Naive thymus-derived CD8-positive, alpha-beta T cell (primary cell): ENCODE measurements at places on chromosomes 12 and 14. TPM values are rescaled to one million over a fixed set of nuclear protein-coding genes. Genes with fewer than 3 reads are reported as not detected.

- DNase-seq, result no peak
Measured at GRCh38 chr12:116631619-116632018, 72.4 kb downstream of the MAP1LC3B2 start.

DNA sequence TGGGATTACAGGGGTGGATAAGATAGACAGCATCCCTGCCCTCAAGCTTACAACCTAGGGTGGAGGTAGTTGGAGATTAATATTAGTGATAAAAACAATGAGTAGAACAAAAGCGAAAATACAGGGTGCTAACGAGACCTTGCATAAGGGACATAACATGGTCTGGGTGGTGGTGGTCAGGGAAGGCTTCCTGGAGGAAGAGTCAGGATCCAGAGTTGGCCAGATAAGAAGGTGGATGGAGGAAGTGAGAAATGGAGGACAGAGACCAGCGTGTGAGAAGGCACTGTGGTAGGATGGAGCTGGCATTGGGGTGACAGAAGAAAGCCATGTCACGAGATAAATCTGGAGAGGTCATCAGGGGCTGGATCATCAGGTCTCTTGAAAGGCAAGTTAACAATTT is 19.2 kb downstream of the NOS1 start:
- no peak for DNase-seq

Gene ABCD2
- total RNA-seq, result 22.9 TPM

DNA sequence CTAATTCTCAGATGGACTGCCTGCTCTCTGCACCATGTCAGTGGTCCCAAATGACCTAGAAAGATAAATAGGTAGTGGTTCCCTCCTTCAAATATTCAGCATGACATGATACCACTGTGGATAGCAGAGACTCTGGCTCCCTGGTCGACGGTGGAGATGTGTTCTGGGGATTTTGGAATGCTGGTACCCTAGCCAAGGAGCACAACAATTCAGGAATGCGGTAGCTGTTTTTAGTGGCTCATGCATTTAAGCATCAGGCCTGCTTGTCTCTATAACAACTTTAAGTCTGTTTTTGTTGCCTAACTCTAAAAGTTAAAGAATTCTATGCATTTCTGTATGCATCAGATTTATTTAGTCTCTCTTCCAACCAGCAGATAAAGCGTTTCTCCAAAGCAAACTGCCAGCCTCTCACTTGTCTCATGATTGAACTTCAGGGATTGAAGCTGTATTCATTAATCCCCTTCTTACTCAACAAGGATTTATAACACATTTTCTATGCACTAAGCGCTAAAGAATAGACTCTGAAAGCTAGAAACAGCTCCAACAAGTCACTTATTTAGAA is 164.9 kb upstream of the BMP4 start:
- DNase-seq, result no peak

- no peak for DNase-seq
Measured at GRCh38 chr12:102642199-102642598, 161.8 kb upstream of the IGF1 start.

DNA sequence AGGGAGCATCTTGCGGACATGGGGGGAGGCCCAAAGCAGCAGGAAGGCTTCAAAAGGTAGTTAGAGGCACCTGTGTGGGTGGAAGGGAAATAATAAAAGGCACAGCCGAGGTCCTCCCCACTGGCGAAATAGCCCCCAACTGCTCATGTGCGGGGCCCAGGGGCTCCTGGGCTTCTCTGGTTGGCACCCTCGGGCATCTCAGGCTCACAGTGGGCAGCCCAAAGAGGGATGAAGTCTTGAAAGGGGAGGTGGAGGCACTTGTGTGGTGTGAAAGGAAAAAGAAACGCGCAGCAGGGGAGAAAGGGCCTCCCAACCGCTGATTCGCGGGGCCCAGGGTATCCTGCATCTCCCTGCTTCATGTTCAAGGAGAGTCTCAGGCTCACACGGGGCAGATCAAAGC is 579.4 kb downstream of the ALG10 start:
- no peak for DNase-seq

- no peak for DNase-seq
Measured at GRCh38 chr12:110726028-110726427, 16.7 kb downstream of the PPP1CC start.

DNA sequence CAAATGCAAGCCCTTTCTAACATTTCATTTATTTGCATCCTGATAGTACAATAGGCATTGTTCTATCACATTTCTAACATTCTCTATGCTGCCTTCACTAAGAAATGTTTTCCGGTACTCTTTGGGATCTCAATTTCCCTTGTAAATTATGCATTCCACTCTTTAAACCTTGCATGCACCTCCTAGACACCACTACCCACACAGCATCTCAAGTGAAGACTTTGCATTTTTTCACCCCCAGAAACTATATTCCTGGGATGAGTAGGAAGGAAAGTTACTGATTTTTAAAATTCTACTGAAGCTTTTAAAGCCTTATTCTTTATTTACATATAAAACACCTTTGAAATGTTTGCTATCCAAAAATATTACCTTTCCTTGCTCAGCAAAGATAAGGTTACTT is 27.1 kb downstream of the GYS2 start:
- no peak for DNase-seq

DNA sequence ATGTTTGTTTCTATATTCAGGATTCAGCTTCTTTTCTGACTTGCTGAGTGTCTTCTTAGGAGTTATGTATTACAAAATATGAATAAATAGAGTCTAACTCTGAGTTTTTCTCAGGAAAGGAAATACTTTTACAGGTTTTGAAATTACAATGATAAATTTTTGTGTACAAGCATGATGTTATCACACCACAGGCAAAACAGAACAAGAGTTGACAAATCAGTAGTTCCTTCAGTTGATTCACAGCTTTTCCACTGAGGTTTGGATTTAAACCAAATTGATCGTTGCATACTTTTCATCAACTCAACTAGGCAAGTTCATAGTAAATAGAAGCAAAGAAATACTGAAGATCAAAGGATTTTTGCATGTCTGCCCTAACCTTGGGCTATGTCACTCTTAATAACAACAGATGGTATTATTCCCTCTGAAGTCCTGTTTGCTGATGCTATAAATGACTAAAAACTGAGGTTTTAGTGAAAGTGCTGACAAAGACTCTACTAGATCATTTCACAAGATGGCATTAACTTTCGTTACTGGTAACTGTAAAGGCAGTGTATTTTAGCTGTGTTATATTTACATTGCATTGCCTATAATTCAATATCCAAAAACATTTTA is 520.2 kb downstream of the FLRT2 start:
- no peak for DNase-seq

- DNase-seq, result no peak
Measured at GRCh38 chr12:72296389-72296788, 24.2 kb downstream of the TRHDE start.

Gene KRT81
- total RNA-seq, result not detected

Gene CCDC60
- total RNA-seq, result not detected

Gene CPSF2
- 69.4 TPM for total RNA-seq

DNA sequence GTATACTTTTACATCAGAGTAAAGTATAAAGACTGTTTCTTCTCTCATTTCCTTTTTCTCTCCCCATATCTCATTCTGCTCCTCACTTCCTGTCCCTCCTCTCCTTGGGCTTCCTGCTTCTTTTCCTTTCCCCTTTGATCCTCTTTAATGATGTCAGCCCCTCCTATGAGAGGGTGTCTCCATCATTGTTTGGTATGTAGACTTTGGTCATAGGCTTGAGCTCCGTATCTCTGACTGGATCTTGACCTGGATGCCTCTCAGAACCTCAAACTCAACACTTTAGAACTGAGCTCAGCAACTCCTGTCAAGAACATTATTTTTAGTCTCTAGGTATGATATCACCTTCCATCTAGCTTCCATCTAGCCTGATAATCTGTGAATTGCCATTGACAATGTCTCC is 50.3 kb downstream of the AKAP6 start:
- no peak for DNase-seq

DNA sequence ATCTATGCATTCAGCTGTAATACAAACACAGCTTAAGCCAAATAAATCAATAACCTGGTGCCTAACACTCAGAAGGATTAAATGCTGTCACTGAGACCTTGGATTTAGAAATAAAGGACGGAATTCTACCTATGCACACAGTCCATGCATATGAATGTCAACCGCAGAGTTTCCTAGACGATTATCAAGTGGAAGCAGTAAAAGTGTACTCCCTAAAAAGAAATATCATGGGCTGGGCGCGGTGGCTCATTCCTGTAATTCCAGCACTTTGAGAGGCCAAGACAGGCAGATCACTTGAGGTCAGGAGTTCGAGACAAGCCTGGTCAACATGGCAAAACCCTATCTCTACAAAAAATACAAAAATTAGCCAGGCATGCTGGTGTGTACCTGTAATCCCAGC is 188.2 kb upstream of the DYRK2 start:
- no peak for DNase-seq

GRCh38 chr12:111367661-111368221 is 1.2 kb downstream of the PHETA1 start:
- DNase-seq, result no peak

DNA sequence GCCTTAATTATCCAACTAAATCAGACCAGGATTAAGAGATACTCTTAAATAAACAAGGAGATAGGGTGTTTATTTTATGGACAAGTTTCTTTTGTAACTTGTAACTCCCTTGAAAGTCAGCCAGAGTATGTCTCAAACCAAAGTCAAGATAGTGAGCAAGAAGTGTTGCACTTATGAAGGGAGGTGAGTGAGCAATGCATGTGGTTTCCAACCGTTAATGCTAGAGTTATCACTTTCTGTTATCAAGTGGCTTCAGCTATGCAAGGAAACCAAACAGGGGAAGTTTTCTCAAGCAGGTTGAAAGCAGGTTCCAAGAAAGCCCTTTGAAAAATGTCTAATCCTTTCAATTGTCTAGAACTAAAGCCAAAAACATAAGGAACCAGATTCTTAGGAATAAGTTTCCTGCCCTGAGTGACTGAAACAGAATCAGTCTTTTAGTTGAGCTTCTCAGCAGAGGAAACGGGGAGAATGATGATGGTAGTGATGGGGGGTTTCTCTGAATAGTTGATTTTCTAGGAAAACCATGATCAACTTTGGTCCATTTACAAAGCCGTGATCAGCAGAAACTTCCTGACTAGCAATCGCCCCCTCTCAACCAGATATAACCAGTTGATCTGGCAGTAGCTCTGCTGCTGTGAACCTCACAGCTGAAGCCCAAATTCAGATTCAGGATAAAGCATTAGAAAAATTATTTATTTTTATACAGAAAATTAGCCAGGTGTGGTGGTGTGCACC is 128.4 kb downstream of the DAD1 start:
- DNase-seq, result no peak

DNA sequence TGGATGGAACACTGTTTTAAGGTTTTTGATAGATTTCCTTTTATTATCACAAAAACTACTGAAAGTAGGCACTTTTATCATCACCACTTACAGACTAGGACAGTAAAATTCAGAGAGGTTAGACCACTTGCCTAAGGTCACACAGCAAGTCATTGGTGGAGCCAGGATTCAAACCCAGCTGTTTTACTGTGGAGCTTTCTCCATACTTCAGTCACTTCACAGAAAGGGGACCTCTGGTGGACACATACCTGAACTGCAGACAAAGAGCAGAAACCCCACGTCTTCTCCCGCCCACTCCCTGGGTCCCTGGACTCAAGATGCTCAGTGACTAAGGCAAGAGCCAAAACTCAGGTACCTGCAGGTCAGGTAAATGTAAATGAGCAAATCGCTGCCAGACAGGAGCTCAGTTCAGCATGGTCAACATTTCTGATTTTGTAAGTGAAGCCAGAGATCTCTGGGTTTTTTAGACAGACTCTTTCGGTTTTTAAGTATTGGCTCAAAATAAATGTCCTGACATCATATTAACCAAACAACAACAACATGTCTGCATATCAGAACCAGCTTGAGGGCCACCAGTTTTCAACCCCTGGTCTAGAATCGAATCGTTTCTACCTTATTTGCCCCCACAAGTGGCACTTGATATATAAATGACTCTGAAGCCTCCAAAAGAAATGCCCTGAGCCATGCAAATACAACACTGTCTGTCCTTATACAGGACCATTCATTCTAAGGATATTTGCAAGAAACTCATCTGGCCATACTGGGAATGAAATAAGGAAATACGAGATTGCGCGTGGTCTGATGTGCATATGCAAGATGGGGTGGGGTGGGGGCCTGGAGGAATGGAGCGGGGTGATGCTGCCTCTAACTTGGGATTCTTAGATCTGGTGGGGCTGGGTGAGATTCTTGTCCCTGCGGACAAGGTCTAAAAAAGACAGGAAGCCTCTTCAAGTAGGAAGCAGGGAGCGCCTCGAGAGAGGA is 110.9 kb downstream of the KSR2 start:
- DNase-seq, result peak; percentile 17

GRCh38 chr14:99507860-99508640 is 26.8 kb downstream of the CCNK start:
- no peak for DNase-seq

DNA sequence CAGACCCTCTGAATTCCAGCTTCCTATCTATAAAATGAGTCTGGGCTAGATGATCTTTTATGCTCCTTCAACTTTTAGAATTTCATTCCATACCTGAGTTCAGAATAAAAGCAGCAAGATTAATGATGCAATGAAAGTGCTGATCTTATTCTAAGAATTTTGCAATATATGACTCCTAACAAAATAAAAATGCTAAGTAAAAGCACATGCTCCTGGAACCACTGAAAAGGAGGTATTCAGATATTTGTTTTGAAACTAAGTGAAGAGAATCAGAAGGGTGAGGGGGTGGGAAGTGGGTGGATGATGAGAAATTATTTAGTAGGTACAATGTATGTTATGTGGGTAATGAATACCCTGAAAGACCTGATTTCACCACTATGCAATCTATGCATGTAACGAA is 216.6 kb downstream of the PTPRO start:
- no peak for DNase-seq

Gene CCDC198
- total RNA-seq, result not detected

GRCh38 chr12:130601327-130601726 is 114.8 kb downstream of the RIMBP2 start:
- DNase-seq, result no peak

DNA sequence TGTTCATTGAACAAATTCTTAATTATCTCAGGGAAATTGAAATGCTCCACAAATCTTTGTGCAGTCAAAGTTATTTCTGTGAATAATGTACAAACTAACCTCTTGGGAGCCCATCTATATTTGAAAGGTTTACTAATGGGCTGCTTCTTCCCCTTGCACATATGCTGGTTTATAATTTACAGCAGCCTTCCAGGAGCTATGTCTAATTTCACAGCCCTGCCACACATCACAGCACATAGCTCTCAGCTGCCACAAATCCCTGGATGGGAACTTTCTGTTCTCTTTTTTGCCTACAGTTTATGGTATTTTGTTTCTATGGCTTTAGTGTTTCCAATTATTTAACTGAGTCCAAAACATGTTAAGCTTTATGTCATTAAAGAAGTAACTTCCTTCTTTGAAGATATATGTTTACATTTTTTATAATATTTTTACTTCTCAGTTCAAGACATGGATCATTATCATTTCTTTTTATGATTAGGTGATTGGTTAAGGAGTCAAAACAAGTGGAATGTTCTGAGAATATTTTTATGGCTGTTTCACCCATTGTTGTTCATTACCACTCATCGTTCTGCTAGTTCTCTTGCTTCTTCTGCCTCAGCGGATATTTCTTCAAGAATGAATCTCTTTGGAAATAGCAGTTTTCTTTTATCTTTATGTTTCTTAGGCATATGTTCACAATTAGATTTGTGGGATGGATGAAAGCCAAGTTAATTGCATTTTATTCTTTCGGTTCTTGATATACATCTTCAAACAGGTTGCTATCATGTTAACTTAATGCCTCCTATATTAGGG is 475.6 kb upstream of the MIS18BP1 start:
- no peak for DNase-seq

Gene TRIAP1
- 21.9 TPM for total RNA-seq
